ENCODE measurements at places on chromosomes 16 and 17.

GRCh38 chr17:10907370-10907769, 69.5 kb upstream of the PIRT start:
- DNase-seq, result no peak

GRCh38 chr17:1940810-1941185, 84.3 kb downstream of the RTN4RL1 start:
- no peak for DNase-seq

DNA sequence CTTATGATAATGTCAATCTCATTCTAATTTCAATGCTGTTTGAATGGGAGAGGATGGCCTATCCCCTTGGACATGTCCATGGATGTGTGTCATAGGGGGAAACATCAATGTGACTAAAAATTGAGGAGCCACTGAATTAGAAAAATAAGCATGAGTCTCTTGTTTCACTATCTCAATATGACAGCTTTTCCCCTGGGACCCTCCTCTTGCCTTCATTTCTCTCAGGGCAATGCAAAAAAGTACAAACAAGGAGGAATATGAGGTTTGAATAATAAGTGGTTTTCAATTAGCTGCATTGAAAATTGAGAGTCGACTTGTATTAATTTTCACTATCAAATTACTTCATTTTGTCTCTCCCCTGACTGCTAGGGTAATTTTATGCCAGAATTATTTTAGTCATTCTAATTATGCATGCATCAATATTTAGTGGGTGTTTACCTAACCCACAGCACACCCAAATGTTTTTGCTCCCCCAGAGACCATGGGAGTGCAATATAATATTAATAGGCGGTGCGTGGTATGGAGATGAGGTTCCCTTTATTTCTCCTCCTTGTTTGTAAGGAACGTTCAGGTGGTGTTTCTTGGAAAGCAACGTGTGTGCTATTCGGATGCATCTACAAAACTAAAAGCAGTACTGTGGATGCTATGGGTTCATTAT, 6.8 kb upstream of the SDR42E1 start:
- DNase-seq, result no peak

GRCh38 chr16:66948837-66949225, 12.2 kb upstream of the CES3 start:
- no peak for DNase-seq

DNA sequence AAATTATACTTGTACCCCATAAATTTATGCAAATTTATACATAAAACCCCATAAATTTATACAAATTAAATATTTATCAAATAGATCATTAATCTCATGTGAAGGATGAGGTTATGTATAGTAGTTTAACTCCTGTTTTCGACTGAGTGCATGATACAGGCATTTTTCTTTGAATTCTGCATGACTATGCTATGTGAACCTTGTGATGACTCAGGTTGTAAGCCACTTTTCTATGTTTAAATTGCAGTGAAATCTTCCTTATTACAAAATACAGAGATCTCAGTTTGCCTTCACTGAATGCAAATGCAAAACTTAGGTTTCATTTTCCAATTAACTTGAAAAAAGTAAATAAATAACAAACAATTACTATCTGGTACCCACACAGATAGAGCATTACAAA, 843.7 kb downstream of the CDH11 start:
- no peak for DNase-seq

DNA sequence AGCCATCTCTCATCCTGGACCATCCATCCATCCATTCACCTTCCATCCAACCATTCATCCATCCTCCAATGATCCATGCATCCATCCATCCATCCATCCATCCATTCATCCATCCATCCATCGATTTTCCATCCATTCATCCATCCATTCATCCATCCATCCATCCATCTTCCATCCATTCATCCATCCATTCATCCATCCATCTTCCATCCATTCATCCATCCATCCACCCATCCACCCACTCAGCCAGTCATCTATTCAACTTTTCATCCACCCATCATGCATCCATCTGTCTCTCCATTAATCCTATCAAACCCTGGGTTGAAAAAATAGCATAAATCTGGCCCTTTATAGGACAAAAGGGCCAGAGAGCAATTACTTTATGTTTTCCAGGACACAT, 158.3 kb upstream of the WSCD1 start:
- no peak for DNase-seq

- DNase-seq, result no peak
Observed at GRCh38 chr17:65230040-65230439, 92.9 kb downstream of the RGS9 start.

DNA sequence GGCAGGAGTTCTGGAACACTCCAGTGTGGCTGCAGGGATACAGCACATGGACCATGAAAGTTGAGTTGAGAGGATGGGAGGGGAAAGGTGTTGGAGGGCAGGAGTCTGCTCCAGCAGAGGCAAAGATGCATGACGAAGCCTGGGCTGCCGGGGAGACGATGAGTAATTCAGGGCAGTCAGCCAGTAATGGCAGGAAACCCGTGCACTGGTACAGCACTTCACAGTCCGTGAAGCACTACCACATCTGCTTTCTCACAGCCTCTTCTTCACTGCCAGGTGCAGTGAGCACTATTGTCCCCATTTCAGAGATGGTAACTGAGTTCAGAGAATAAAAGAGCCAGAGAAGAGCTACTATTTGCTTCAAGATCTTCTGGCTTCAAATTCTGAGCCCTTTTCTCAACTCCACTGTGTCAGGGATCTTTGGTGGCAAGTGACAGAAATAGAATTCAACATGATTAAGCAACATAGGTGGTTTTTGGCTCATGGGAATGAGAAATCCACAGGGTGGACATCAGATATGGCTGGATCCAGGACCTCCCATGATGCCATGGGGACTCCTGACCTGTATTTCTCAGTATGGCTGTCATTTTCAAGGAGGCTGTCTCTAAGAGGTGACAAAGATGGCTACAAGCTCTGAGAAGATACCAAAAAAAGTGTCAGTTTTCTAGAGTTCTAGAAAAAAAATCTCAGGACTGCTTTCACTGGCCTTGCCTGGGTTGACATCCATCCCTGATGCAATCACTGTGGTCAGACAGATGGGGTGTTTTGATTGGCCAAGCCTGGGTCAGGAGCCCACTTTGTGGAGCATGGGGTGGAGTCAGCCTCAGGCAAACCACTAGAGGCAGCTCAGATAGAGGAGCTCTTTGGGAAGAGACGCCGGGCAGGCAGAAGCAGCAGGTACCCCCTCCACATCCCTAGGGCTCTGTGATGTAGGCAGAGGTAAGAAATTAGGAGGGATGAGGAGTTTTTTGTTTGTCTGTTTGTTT, 24.7 kb downstream of the IL21R start:
- DNase-seq, result peak; percentile 73

DNA sequence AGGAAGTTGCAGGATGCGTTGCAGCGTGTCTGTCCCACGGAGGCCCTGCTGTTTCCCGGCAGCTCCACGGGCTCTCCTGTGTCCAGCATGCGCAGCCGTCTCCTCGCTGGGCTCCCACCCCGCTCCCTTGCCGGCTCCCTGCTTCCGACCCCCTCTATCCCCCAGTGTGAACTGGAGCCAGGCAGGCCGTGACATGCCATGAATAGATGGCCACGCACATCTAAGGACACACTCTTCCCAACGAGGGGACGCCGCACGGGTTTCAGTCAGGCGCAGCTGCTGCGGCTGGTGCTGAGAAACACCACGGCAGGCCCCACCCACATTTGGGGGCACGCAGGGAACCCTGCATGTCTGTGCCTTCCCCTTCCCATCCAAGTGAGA, 9.2 kb upstream of the HEXD start:
- no peak for DNase-seq

DNA sequence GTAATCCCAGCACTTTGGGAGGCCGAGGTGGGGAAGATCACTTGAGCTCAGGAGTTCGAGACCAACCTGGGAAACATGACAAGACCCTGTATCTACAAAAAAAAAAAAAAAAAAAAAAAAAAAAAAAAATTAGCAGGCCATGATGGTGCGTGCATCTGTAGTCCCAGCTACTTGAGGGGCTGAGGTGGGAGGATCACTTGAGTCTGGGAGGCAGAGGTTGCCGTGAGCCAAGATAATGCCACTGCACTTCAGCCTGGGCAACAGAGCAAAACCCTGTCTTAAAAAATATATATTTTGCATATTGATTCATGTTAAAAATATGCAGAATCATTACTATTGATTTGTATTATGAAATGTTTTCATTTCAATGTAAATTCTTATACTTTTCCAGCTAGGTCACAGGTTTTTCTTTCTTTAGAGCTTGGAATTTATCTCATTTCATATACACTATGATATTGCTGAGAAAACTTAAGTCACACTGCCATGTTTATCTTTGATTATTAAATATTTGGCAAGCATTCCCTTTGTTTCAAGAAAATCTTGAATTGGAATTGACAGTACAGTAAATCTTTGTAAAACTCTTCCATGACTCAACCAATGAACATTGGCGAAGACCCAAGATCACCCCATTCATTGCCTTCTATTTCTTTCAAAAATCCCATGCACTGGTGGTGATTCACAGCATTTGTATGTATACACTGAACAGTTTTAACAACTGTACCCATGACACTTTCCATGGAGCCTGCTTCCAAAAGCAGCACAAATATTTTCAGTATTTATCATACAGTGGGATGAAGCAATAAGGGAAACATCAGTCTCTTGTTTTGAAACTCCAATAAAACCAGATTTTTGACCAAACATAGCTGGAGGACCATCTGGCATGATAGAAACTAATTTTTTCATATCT, 83.5 kb upstream of the TNRC6A start:
- no peak for DNase-seq

DNA sequence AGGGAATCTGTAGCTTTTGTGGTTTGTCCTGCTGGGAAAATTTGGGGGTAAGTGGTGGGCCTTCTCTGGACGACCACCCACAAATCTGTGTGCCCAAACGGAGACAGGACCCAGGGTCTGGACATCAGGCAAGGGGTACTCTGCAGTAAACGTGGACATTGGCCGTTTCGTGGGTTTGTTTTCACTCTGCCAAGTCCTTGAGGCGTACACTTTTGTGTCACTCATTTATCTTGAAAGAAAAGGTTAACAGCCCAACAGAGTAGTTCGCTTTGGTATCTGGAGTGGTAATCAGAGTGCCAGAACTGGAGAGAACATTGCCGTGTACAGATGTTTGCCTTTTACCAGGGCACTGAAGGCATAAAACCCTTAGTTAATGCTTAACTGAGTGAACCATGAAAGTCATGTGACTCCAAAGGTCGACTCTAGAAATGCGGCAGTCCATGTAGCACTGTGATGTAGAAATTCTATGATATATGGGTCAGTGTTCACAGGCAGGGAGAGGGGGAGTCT, 15.4 kb downstream of the NAA60 start:
- DNase-seq, result no peak

- no peak for DNase-seq
Observed at GRCh38 chr16:11677451-11677951, 9.2 kb downstream of the SNN start.

DNA sequence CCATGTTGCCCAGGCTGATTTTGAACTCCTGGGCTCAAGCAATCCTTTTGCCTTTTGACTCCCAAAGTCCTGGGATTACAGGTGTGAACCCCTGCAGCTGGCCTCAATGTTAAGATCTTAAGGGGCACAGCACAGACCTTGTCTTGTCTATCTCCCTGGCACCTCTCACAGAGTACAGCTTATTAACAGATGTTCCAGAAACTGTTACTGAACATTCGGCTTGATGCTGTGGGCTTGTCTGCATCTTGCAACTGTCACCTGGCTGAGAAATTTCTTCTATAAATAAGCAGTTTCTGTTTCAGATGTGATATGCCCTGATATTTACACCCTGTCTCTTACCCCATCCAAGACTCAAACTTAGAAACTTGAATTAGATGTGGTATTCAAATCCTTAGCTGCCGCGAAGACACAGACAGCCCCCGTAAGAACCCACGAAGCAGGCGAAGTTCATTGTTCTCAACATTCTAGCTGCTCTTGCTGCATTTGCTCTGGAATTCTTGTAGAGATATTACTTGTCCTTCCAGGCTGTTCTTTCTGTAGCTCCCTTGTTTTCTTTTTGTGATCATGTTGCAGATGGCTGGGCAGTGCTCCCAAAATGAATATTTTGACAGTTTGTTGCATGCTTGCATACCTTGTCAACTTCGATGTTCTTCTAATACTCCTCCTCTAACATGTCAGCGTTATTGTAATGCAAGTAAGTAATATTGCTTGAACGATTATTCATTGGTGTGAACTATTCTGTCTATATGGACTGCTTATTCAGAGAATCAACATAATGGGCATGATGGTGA, at the start of gene TNFRSF17:
Gene TNFRSF17 (plus strand): TSS at position 450 of the 791 bp plus-strand sequence. CDS start 115 bp downstream, at position 565.
- no peak for DNase-seq

- no peak for DNase-seq
Observed at GRCh38 chr17:66230922-66231591, 1.8 kb upstream of the APOH start.

- no peak for DNase-seq
Observed at GRCh38 chr16:24523569-24523968, 15.8 kb upstream of the RBBP6 start.

- no peak for DNase-seq
Observed at GRCh38 chr16:54283725-54284318, 2.8 kb downstream of the IRX3 start.

DNA sequence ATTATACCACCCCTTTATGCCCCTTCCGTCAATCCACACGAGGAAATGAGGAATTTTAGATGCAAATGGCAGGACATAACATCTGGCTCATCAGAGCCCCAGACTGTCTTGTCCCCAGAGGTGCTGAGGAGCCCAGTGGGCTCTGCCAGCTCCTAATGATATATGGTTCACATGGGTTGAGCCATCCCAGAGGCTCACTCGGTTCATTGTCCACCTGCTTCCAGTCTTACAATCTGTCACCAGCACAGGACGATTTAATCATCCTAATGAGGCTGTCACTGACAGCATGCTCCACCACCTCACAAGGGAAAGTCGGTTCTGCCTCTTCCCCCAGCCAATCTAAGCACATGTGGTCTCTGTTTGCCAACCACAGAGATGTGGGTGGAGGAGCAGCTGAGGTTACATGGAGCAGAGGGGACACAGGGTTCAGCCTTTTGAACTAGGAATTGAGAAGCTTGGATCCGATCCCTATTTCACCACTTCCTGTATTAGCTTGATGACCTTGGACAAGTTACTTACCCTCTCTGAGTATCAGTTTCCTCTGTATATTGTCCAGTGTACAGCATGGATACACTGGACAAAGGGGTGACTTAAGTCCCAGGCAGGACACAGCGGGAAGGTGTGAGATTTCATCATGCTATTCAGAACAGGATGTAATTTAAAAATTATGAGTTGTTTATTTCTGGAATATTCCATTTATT, 27.0 kb upstream of the DHX8 start:
- no peak for DNase-seq

DNA sequence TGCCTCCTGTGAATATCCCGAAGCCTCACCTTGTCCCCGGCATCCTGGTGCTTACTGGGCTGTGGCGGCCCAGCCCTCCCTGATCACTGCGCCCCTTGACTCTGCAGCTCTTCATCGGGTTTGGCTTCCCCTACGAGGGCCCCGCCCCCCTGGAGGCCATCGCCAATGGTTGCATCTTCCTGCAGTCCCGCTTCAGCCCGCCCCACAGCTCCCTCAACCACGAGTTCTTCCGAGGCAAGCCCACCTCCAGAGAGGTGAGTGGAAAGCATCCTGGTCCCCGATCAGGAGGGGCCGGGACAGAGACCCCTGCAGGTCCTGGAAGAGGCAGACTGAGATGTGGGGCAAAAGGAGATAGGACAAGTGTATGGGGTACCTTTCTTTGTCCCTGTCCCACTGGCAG, 72.1 kb downstream of the MGAT5B start:
- DNase-seq, result no peak

- DNase-seq, result no peak
Observed at GRCh38 chr17:266701-267667, 85.5 kb upstream of the DOC2B start.

GRCh38 chr17:15957206-15957605, 12.3 kb downstream of the ADORA2B start:
- peak; percentile 51 for DNase-seq
